ENCODE measurements at places on chromosomes 6 and 20. TPM values are rescaled to one million over a fixed set of nuclear protein-coding genes. Genes with fewer than 3 reads are reported as not detected.

LGSN gene
- not detected for polyA plus RNA-seq

SLC4A11 gene
- not detected for polyA plus RNA-seq

VSX1 gene
- polyA plus RNA-seq = not detected

NHLRC1 gene
- 1.6 TPM for polyA plus RNA-seq

SLC17A4 gene
- not detected for polyA plus RNA-seq

CGAS gene
- 7.7 TPM for polyA plus RNA-seq

PERP gene
- polyA plus RNA-seq = not detected

PRKN gene
- polyA plus RNA-seq = 6.4 TPM

PLAGL2 gene
- polyA plus RNA-seq = 1.3 TPM

RSPO3 gene
- polyA plus RNA-seq = not detected

MOXD1 gene
- not detected for polyA plus RNA-seq

PHACTR2 gene
- polyA plus RNA-seq = 16.5 TPM

CLVS2 gene
- polyA plus RNA-seq = not detected

GLP1R gene
- polyA plus RNA-seq = 0.87 TPM

CST5 gene
- not detected for polyA plus RNA-seq

TEAD3 gene
- polyA plus RNA-seq = not detected

ADGB gene
- polyA plus RNA-seq = not detected

ZSCAN9 gene
- 18.4 TPM for polyA plus RNA-seq

FOXA2 gene
- not detected for polyA plus RNA-seq

GCNT2 gene
- polyA plus RNA-seq = 0.64 TPM

ENPP5 gene
- 36.1 TPM for polyA plus RNA-seq

TTI1 gene
- polyA plus RNA-seq = 15.4 TPM

ERVFRD-1 gene
- polyA plus RNA-seq = 0.09 TPM

TRIM10 gene
- polyA plus RNA-seq = not detected

FERMT1 gene
- polyA plus RNA-seq = not detected

ADGRF5 gene
- polyA plus RNA-seq = not detected

NMBR gene
- polyA plus RNA-seq = not detected

RIMS1 gene
- not detected for polyA plus RNA-seq

SEC23B gene
- polyA plus RNA-seq = 44.1 TPM

PCSK2 gene
- not detected for polyA plus RNA-seq

SALL4 gene
- not detected for polyA plus RNA-seq

CD24 gene
- 0.28 TPM for polyA plus RNA-seq

SLC17A2 gene
- polyA plus RNA-seq = not detected

SLC17A5 gene
- 3.0 TPM for polyA plus RNA-seq

TOMM34 gene
- polyA plus RNA-seq = 30.0 TPM

HMGCLL1 gene
- polyA plus RNA-seq = not detected

CCR6 gene
- 1.8 TPM for polyA plus RNA-seq

MAD2L1BP gene
- 23.7 TPM for polyA plus RNA-seq

OGFR gene
- 75.3 TPM for polyA plus RNA-seq

DEFB124 gene
- polyA plus RNA-seq = not detected

COL21A1 gene
- not detected for polyA plus RNA-seq

RBM24 gene
- polyA plus RNA-seq = not detected

Data from immature natural killer cell (primary cell).